Neural progenitor cell (in vitro differentiated cells): ENCODE measurements at places on chromosomes 2 and 18. TPM values are rescaled to one million over a fixed set of nuclear protein-coding genes. Genes with fewer than 3 reads are reported as not detected.

DNA sequence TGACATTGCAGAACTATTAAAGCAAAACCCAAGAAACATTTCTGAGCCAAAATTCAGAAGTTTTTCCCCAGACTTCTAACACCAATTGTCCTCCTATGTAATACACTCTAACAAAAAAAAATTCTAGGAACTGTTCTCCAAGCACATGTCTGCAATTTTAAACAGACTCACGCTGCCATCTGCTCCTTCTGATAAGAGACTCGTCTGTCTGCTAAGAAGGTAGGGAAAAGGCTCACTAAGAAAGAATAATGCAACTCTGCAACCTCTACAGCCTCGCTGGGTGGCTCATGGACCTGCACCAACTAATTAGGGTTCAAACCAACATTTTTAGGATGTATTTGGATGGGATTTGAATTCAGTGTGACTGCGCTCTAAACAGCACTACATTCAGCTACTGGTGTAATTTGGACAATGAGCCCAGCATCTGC lies 366.5 kb downstream of the DSC3 start:
- DNase-seq = no peak
- H3K4me3 ChIP-seq = no peak overlapping the region
- no peaks in the 10 kb centered on the region for H3K4me1 ChIP-seq
- no peaks in the 10 kb centered on the region for H3K27me3 ChIP-seq
- H3K36me3 ChIP-seq = no peaks in the 10 kb centered on the region

DNA sequence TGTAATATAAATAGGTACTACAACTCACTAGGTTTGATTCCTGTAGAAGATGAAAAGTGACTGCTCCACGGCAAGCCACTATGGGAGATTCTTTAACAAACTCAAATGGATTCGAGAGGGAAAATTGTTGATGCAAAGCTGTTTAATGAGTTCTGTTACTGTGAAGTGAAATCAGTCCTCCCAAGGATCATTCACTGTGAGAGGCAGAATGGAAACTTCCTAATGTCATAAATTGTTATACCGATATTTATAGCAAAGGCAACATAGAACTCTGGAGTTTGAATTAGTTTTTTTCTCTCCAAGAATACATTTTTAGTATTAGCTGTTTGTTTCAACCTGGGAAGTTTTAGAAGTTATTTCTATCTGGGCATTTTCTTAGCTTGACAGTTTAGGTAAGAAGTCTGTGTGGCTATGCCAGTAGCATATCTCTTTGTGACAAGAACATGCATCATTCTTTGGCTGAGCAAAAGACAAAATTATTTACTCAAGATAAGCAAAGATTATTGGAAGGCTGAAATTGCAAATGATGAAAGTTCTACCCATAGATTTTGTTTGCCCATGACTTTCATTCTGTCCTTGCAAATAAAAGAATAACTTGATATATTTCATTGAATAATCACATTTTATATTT lies 979.7 kb downstream of the DPP10 start:
- H3K27ac ChIP-seq = no peak overlapping the region
- no peak overlapping the region for H3K4me3 ChIP-seq
- no peak for DNase-seq
- no peaks in the 10 kb centered on the region for H3K4me1 ChIP-seq
- H3K36me3 ChIP-seq = no peaks in the 10 kb centered on the region

The MRO gene
- 0.06 TPM in 1 of 2 replicates, not detected in the other for total RNA-seq

DNA sequence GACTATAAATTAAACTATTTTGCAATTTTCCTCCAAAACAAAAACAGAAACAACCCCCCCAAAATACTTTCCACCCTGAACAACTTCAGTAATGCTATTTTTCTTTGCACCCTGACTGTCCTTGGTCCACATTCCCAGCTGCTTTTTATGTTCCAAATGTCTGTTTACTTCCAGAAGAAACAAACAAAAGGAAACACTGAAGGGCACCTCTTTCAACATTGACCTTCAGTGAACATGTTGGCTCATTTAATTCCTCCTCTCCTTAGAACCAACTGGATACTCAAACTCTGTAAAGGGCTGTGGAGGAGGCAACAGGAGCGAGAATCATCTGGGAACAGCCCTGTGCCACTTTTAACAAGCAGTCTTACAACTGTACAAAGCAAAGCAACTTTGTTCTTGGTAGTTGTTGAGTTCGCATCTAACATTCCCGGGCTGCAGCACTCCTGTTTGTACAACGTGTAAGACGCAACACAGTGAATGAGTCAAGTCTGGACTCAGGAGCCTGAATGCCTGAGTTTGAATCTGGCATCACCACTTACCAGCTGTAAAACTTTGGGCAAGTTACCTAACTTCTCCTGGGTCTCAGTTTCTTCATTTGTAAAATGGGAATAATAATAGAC lies 111.4 kb upstream of the GATA6 start:
- no peak overlapping the region for H3K27ac ChIP-seq
- DNase-seq = no peak
- H3K36me3 ChIP-seq = no peaks in the 10 kb centered on the region
- H3K4me3 ChIP-seq = no peak overlapping the region
- peaks cover 11% of the 10 kb centered on the region for H3K4me1 ChIP-seq

DNA sequence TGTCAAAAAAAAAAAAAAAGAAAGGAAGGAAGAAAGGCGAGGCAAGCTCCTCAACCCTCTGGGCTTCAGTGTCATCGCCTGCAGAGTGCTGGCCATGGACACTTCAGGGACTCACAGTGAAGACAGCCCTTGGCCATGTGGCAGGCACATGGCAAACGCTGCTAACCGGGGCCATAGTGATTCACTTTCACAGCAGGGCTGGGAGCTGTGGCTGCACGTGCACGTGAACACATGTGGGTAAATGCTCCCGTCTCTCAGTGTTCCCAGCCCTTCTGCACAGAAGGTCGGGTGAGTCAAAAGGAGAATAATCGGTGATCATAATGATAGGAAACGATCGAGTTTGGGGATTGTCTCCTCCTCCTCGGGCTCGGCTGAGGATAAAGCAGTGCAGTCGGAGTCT lies 46.1 kb upstream of the UBE2F start:
- no peak for DNase-seq
- H3K27ac ChIP-seq = no peak overlapping the region
- no peaks in the 10 kb centered on the region for H3K36me3 ChIP-seq

The SLC40A1 gene
- 0.03 TPM in 1 of 2 replicates, not detected in the other for total RNA-seq

The ANKRD62 gene
- total RNA-seq = 0.15 TPM in 1 of 2 replicates, not detected in the other

The NT5DC4 gene
- not detected in 2 replicates for total RNA-seq

DNA sequence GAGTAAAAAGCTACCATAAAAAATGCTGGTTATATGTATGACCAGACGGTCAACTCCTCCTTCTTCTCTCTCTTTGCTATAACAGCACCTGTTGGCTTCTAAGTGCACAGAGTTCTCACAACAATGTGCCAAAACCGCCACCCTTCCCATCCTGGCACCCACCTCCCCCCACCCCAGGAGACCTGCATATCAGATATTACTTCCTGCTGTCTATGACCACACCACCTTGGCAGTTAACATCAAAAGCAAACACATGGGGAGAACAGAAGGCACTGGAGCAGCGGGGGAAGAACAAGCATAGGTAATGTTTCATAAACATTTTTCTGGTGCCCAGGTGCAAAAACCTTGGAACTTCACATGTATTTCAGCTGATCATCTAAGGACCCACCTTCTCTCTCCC lies 15.5 kb downstream of the SPRED2 start:
- no peak for DNase-seq
- peaks cover 34% of the 10 kb centered on the region for H3K4me1 ChIP-seq
- no peak overlapping the region for H3K4me3 ChIP-seq
- H3K36me3 ChIP-seq = no peaks in the 10 kb centered on the region
- no peaks in the 10 kb centered on the region for H3K27me3 ChIP-seq

GRCh38 chr2:241877989-241878970 lies 8.8 kb downstream of the RTP5 start:
- H3K27me3 ChIP-seq = no peaks in the 10 kb centered on the region
- peaks cover 19% of the 10 kb centered on the region for H3K4me1 ChIP-seq
- H3K27ac ChIP-seq = no peak overlapping the region
- no peak overlapping the region for H3K4me3 ChIP-seq

- H3K36me3 ChIP-seq = no peaks in the 10 kb centered on the region
- no peaks in the 10 kb centered on the region for H3K27me3 ChIP-seq
- no peaks in the 10 kb centered on the region for H3K4me1 ChIP-seq
- no peak for DNase-seq
- no peak overlapping the region for H3K27ac ChIP-seq
Measured at GRCh38 chr2:174149530-174149929, 98.8 kb downstream of the OLA1 start.

DNA sequence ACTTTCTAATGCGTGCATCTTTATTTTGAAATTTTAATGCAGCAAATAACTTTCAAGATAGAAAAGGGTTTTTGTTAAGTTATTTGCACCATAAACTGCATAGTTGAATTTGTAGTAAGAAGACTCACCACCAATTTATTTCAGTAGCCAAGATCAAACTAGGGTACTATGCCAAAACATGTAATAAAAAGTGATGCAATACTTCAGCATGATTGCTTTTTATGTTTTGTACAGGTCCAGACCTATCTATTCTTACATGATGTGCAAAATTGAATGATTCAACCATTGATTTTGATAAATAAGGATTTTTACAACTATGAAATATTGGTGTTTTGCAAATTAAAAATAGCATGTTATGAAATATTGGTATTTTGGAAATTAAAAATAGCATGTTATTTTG lies 26.7 kb downstream of the AGPS start:
- H3K27ac ChIP-seq = no peak overlapping the region
- H3K36me3 ChIP-seq = peaks cover 6% of the 10 kb centered on the region
- H3K27me3 ChIP-seq = no peaks in the 10 kb centered on the region
- DNase-seq = no peak
- no peaks in the 10 kb centered on the region for H3K4me1 ChIP-seq
- H3K4me3 ChIP-seq = no peak overlapping the region

DNA sequence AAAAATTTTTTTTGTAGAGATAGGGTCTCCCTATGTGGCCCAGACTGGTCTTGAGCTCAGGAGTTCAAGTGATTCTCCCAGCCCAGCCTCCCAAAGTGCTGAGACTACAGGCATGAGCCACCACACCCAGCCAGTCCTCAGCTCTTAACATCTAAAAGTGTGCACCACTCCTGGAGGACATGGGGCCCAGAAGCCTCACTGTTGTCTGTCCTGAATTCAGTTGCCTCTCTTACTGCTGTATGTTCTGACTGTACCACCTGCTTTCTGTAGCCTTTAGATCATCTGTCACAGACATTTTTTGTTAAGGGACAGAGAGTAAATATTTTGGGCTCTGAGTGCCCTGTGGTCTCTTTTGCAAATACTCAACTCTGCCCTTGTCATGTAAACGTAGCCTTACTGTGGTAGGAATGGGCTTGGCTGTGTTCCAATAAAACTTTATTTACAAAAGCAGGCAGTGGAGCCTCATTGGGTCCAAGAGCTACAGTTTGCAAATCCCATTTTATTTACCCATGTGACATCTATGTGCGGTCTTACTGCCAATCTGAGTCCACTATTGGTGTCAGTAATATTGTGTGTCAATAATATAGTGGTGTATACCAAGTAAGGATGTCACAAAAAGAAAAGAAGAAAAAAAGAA lies 38.1 kb downstream of the TMEM37 start:
- H3K4me1 ChIP-seq = no peaks in the 10 kb centered on the region
- DNase-seq = no peak
- H3K4me3 ChIP-seq = no peak overlapping the region
- no peaks in the 10 kb centered on the region for H3K36me3 ChIP-seq
- H3K27ac ChIP-seq = no peak overlapping the region
- no peaks in the 10 kb centered on the region for H3K27me3 ChIP-seq

GRCh38 chr2:85071096-85071495 lies 62.1 kb upstream of the TCF7L1 start:
- DNase-seq = no peak
- H3K4me1 ChIP-seq = peaks cover 10% of the 10 kb centered on the region
- no peak overlapping the region for H3K27ac ChIP-seq
- H3K27me3 ChIP-seq = no peaks in the 10 kb centered on the region
- no peak overlapping the region for H3K4me3 ChIP-seq

DNA sequence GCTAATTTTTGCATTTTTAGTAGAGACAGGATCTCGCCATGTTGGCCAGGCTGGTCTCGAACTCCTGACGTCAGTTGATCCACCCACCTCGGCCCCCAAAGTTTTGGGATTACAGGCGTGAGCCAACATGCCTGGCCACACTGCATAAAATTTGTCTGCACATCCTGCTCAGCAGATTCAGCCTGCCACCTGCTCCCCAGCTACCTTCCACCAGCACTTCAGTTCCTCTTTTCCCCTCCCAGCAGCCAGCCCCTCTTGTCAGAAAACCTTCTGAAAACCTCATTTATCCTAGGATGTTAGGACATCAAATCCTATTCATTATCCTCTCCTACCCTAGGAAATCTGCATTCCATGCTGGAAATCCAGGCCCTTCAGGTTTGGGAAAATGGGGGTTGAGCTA lies 99.4 kb upstream of the STPG4 start:
- no peaks in the 10 kb centered on the region for H3K27me3 ChIP-seq
- DNase-seq = no peak
- no peak overlapping the region for H3K27ac ChIP-seq
- no peaks in the 10 kb centered on the region for H3K36me3 ChIP-seq
- peaks cover 13% of the 10 kb centered on the region for H3K4me1 ChIP-seq

The CDKL4 gene
- total RNA-seq = not detected in 2 replicates

DNA sequence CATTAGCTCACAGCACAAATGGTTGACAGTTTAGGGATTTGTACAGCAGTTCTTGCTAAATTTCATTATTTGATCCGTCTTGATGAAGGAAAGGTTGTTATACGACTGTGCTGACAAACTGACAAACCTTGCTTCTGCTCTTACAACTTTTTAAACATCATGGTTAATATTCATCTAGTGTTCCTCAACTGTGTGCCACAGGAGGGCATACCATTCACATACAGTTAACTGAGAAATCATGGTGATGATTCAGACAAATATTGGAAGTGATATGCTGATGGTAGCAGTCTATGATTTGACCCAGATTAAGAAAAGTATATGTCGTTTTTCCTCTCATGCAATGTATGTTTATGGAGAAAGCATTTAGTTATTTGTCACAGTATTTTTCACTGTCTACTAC lies 129.8 kb upstream of the FSIP2 start:
- H3K4me1 ChIP-seq = no peaks in the 10 kb centered on the region
- H3K4me3 ChIP-seq = no peak overlapping the region
- H3K27me3 ChIP-seq = no peaks in the 10 kb centered on the region

The OTOS gene
- total RNA-seq = not detected in 2 replicates

GRCh38 chr2:32824070-32824809 lies 122.5 kb upstream of the LTBP1 start:
- no peak overlapping the region for H3K4me3 ChIP-seq
- peaks cover 9% of the 10 kb centered on the region for H3K4me1 ChIP-seq
- no peaks in the 10 kb centered on the region for H3K27me3 ChIP-seq
- no peak for DNase-seq

The CXCR2 gene
- not detected in 2 replicates for total RNA-seq

- no peak overlapping the region for H3K27ac ChIP-seq
- H3K4me3 ChIP-seq = no peak overlapping the region
- peak; percentile 4 for DNase-seq
- peaks cover 3% of the 10 kb centered on the region for H3K36me3 ChIP-seq
- H3K27me3 ChIP-seq = no peaks in the 10 kb centered on the region
Measured at GRCh38 chr2:42274863-42275262, 86.2 kb downstream of the COX7A2L start.
